ENCODE measurements at places on chromosomes 16 and 17.

GRCh38 chr17:22492331-22492730 lies 800.0 kb downstream of the KCNJ18 start:
- DNase-seq: no peak

GRCh38 chr17:1552932-1553331 lies 9.7 kb downstream of the PITPNA start:
- no peak for DNase-seq

- DNase-seq: no peak
Observed at GRCh38 chr17:75932852-75933251, 8.0 kb downstream of the FBF1 start.

DNA sequence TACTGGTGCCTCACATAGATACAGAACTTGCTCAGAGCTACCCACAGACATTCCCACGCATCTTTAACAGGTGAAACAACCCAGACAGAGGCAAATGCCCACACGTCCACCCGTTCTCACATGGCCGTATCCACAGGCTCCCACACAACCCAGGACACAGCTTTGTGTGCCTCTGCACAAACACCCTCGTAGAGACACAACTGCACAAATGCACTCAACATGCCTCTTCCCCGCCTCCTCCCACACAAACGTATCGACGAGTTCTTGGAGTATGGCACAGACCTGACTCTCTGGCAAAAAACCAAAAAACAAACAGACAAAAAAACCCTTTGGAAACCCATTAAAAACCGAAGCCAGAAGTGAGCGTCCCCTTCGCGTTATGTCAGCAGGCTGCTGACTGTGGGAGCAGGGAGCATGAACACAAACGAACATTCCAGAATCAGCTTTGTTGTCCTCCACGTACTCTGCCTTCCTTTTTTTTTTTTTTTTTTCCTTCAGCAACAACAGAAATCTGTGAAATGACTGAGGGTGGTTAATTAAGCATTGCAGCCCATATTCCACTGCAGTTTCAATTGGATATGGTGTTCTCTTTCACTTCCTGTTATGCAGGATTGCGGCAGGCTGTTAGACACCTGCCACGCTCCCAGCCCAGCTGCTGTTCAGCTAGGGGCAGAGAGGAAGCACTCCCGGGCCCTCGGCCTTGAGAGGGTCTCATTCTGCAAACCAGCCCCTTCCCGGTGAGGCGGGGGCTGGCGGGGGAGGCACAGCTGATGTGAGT lies 313.7 kb downstream of the MAF start:
- DNase-seq: no peak

DNA sequence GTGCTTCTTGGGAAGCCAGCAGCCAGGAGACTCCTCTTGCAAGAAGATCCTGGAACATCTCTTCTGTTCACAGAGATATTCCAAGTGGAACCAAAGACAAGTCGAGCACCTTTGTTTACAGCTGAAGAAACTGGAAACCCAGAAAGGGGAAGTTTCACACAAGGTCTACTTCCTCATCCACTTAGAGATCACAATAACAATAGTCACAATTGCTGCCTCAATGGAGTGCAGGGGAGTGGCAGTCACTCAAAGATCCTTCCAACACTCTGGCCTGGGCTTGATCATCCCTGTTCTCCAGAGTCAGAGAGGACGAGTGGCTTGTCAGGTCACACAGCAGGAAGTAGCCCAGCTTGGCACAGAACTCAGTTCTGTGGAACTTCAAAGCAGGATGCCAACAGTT lies 46.9 kb upstream of the SIAH1 start:
- DNase-seq: no peak

- no peak for DNase-seq
Observed at GRCh38 chr17:72802726-72803125, 289.8 kb downstream of the SLC39A11 start.

DNA sequence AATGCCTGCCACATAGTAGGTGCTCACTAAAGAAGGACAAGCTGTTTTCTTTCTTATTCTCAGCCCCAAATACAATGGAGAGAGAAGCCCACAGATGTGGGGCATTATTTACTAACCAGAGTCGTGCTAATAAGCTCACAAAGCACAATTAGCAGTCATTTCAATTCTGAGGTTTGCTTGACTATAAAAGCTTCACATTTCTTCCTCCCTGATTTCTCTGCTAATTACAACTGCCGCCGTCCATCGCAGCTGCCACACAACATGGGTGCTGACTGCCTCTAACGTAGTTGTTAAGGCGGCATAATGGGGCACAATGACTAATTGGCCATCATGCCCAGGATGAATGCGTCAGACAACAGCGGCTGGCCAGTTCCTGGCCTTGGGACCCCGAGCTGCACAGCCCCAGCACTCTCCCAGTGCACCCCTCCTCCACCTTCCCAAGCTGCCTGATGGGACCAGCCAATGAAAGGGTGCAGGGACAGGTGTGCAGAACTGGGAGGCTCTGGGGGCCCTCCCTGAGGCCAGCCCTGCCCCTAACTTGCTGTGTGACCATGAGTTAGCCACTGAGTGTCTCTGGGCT lies 109.2 kb downstream of the CCT6B start:
- DNase-seq: no peak

GRCh38 chr17:68737761-68738443 lies 136.7 kb upstream of the FAM20A start:
- no peak for DNase-seq

GRCh38 chr17:7045492-7046126 lies 1.7 kb upstream of the SLC16A11 start:
- peak; percentile 87 for DNase-seq

- no peak for DNase-seq
Observed at GRCh38 chr17:21356537-21357127, 19.5 kb upstream of the KCNJ12 start.

DNA sequence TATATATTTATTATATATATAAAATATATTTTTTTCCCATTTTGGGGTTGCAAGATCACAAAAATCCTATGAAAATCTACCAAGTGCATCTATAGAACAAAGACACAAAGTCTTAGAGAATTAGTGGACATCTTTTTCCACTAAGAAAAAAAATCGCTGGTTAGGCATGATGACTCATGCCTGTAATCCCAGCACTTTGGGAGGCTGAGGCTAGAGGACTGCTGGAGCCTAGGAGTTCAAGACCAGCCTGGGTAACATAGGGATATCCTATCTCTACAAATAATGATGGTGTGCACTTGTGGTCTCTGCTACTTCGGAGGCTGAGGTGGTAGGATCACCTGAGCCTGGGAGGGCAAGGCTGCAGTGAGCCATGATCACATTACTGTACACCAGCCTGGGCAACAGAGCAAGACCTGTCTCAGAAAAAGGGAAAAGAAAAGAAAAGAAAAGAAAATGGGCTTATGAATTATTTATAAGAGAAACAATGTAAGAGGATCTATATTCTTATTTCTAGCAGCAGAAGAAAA lies 185.1 kb upstream of the PSMD7 start:
- DNase-seq: no peak

GRCh38 chr17:7063518-7064094 lies 16.4 kb downstream of the CLEC10A start:
- no peak for DNase-seq

DNA sequence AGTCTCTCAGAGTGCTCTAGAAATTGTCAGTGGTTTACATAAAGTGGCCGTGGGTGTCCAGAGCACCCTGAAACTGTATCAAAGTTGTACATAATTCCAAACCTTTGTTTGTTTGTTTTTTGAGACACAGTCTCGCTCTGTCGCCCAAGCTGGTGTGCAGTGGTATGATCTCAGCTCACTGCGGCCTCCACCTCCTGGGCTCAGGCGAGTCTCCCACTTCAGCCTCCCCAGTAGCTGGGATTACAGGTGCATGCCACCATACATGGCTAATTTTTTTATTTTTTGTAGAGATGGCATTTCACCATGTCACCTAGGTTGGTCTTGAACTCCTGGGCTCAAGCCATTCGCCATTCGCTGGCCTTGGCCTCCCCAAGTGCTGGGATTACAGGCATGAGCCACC lies 24.3 kb upstream of the ADGRG1 start:
- no peak for DNase-seq

GRCh38 chr17:57872536-57872935 lies 22.7 kb upstream of the MRPS23 start:
- no peak for DNase-seq

DNA sequence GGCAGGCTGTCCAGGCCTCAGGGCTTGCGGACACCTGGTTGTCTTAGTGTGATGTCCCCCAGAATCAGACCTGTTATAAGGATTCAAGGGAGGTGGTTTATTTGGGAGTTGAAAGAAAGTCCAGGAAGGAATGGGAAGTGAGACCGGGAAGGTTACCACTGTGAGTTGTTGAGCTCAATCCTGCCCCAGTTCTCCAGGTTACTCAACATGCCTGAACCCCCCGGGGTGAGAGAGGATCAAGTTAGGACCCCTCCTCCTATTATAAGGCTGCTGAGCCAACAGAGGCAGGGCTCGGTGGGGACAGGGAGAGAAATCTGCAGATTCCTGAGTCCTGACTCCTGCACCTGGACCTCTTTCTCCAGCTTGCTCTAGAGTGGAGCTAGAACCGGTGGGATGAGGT lies 86.4 kb downstream of the MRM1 start:
- DNase-seq: no peak

- no peak for DNase-seq
Observed at GRCh38 chr16:87390641-87391323, 1.4 kb upstream of the MAP1LC3B start.

DNA sequence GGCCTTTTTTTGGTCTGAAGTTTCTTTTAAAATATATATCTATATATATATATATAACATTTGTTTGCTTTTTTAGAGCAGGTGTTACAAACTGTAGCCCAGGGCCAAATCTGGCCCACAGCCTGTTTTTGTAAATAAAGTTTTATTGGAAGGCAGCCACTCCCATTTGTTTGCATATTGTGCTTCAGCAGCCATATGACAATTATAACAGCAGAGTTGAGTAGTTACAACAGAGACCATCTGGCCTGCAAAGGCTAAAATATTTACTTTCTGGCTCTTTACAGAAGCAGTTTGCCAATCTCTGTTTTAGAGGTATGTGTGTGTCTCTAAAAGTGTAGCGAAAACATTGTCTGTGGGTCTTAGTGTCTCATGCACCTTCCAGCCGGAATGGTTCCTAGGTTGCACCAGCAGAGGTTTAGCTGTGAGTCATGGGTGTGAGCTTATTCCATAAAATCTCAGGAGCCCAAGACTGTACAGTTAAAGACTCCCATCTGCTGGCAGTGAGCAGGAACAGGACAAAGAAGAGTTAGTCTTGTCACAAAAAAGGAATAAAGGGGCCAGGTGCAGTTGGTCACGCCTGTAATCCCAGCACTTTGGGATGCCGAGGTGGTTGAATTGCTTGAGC lies 23.8 kb downstream of the LCMT1 start:
- DNase-seq: peak; percentile 83

- no peak for DNase-seq
Observed at GRCh38 chr17:29821897-29822296, 108.1 kb downstream of the SSH2 start.

DNA sequence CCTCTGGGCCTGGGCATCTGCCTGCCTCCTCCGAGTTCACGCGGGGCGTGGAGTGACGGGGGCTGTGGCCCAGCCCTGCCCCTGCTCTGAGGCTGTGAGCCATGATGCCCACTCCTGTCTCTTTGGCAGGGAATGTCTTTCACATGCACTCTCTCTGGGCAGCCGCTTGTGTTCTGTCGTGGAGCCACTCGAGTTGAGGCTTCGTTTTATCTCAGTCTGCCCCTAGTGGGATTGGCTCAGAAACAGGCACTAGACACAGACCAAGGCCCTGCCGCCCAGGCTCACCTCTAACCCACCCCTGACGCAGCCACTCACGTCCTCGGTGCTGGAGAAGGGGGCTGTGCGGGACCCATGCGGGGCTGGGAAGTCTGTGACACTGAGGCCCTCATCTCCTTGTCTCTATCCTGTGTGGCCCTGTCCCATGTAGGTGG lies 67.5 kb upstream of the KCTD5 start:
- DNase-seq: no peak

- no peak for DNase-seq
Observed at GRCh38 chr16:74997042-74997491, 1.8 kb upstream of the ZNRF1 start.

- no peak for DNase-seq
Observed at GRCh38 chr17:31467502-31468256, 76.2 kb downstream of the RAB11FIP4 start.

- peak; percentile 84 for DNase-seq
Observed at GRCh38 chr17:82205720-82206508, 6.7 kb downstream of the CCDC57 start.

- no peak for DNase-seq
Observed at GRCh38 chr16:57113664-57114063, 21.3 kb downstream of the CPNE2 start.

GRCh38 chr17:9576521-9577372 lies at the start of gene CFAP52:
CFAP52 (plus strand) TSS chr17:9576642; CDS start chr17:9576696, 54 bp downstream.
- DNase-seq: peak; percentile 70

DNA sequence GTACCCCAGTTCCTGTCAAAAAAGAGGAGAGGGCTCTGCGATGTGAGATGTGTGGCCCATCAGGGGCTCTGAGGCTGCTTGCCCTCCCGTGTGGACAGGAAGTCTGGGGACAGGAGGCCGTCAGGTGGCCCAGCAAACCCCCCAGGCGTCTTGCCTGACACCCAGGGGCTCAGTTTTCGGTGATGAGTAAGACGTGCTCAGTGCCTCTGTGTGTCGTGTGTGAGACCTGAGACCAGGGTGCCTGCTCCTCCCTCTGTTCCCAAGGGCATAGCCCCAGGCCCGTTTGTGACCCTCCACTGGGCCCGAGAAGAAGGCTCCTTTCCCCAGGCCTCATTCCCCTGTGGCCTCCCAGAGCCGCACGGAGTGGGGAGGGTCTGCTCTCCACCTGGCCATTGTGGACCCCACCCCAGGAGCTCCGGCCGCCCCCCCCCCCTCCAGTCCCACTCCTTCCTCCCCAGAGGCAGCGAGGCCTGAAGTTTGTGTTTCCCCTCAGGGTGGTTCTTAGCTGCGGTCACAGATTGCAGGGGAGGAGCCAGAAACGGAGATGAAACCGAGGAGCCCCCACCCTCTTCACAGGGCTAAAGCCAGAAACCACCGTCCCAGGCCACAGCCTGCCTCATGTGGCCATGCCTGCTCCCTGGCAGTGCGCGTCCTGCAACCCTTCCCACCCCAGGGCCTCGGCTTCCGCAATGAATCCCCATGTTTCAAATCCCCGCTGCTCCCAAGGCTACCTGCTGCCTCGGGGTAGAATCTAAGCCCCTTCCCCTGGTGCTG lies 4.9 kb upstream of the ACTG1 start:
- no peak for DNase-seq

GRCh38 chr17:7237761-7238419 lies 1.4 kb downstream of the PHF23 start:
- peak; percentile 46 for DNase-seq

DNA sequence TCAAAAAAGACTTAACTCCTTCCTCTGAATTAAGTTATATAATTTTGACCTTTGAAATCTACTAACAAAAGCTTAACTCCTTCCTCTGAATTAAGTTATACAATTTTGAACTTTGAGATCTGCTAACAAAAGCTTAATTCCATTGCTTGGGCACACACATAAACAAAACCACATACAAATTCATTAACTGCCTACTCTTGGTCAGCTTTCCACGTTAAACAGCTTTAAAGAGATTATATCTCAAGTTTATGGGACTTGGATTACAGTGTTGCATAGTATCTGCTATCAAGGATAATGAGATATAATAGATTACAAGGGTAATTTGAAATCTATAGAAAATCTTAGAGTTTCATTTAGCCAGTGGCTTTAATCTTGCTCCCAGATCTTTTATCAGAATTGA lies 23.5 kb downstream of the COX10 start:
- DNase-seq: no peak

Measured in IMR-90 (cell line).